ENCODE measurements at places on chromosomes 13 and 19.

GRCh38 chr13:80473695-80474094 is 132.8 kb upstream of the SPRY2 start:
- DNase-seq, result no peak

DNA sequence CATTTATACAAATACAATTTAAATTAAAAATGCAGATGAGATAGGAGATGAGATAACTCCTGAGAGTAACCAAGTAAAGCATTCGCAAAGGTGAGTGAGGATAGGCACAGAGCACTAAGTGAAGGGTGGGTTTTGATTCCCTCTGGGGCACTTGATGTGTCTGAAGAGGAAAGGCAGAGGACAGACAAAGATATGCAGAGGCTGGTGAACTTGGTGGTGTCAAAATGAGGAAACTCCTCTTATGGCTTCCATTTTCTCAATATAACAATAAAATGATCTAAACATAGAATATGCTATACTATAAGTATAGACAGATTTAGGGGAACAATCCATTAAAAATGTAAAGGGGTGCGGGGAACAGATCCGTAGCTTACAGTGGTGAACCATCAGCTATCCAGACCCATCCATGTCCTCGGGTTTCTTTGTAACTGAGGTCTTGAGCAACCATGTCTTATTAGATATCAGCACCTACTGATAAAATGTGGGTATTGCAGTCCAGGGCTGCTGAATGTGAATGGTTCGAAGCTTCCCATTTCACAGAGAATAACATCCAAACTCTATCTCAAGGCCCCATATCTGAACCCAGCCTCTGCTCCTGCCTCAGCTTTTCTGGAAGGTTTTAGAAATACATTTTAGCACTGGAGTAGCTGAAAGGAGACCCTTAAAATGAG is 73.9 kb upstream of the SLC10A2 start:
- no peak for DNase-seq

GRCh38 chr13:48977286-48977625 is 1.5 kb downstream of the FNDC3A start:
- DNase-seq, result no peak

GRCh38 chr19:39796000-39796498 is 17.4 kb downstream of the LEUTX start:
- no peak for DNase-seq

GRCh38 chr13:60331249-60332012 is 65.6 kb upstream of the TDRD3 start:
- no peak for DNase-seq

- no peak for DNase-seq
Observed at GRCh38 chr19:49366110-49366509, 2.4 kb downstream of the DKKL1 start.

DNA sequence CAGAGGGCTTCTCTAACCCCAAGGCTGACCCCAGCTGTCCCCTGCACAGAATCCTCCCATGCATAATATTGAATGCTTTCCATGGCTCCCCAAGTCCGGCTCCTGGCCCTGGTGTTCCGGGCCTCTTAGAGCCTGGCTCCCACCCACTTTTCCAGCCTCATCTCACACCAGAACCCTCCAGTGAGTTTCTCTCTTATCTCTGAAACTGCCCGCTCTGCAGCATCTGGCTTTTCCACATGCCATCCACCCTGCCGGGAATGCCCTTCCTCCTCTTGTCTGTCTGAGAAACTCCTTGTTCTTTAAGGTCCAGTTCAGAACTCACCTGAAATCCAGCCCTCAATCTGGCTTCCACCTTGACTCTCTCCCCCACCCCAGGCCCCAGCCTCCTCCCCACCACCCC is 6.8 kb downstream of the SYNGR4 start:
- DNase-seq, result no peak

DNA sequence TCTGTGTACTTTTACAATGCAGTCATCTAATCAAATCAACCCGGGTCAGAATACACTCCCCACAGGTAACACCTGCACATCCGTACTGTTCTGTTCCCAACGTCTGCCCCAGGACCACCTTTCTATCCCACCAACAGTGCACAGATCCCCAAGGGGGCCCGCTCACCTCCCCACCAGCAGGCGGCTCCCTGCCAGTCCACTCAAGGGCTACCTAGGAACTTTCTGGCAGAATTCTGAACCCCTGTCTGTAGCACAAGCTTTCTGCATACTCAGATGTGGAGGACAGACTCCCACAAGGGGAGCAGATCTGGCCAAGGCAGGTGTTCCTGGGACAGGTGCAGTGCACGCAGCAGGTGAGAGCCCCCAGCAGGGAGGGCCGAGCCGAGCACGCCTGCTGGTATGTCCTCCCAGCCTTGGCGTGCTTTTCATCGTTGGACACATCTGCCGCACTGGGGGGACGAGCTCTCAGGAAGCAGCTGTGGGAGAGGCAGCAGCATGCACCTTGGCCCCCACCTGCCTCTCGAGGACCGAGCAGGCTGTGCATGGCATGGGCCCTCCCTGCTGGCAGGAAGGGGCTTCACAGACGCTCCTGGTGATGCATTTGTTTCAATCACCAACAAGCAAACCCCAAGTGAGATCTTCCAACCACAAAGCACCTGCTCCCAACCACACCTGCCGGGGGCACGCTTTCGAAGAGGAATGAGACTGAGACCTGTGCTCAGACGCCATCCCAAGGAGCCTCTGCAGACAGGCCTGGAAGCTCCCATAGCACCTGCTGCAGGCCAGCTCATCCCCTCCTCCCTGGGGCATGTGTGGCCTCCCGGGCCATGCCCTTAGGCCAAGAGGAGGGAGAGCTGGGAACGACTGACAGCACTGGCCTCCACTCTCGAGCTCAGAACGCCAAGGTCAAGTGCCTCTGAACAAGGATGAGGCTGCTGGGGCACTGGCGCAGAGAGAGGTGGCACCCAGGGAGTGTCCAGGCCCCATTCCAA is 35.9 kb downstream of the RAB20 start:
- no peak for DNase-seq

DNA sequence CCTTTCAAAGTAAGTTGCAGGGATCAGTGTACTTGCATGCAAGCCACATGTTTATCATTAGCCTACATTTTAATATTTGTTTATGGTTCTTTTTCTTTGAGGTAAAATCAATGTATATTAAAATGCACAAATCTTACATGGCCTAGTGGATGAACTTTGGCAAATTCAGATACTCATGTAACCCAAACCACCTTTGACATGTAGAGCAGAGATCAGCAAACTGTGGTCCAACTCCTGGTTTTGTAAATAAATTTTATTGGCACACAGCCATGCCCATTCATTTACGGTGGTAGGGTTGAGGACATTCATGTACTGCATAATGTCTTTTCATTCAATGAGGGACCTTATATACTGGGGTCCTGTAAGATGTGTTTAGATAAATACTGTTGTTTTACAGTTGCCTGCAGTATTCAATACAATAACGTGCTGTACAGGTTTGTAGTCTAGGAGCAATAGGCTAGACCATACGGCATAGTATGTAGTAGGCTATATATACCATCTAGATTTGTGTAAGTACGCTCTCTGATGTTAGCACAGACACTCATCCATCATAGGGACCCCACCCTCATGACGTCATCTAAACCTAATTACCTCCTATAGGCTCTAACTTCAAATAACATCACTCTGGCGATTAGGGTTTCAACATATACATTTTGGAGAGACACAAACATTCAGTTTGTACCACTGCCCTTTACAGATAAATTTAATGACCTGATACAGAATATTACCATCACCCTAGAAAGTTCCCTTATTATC is 5.7 kb downstream of the NDFIP2 start:
- DNase-seq, result no peak

DNA sequence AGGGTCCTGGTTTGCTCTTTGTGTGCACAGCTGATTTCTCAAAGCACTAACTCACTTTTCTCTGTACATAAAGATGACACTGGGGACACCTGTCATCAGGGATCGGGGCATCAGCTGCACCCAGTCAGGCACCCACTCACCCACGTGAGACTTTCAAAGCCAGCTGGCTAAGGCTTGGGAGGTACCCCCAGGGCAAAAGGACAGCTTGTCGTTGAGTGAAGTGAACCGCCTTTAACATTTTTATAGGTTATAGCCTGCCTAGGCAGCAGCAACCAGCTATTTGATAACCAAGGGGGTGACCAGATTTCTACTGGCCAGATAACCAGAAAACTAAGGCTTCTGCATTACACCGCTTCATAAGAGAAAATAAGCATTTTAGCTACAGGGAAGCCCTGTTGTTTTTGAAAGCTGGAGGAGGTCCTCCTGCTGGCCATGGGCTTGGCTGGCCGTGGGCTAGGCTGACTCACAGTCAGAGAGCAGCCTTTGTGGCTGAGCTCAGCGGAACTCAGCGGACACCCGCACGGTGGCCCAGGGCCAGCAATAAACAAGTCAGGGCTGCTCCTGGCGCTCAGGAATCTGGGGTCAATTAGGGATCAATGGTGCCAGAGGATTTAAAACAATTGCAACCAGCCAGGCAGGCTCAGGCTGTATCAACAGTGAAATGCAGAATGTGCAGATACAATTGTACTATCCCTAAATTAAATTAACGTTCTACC is 57.1 kb downstream of the ALOX5AP start:
- peak; percentile 69 for DNase-seq

GRCh38 chr13:78780708-78781107 is 121.8 kb upstream of the OBI1 start:
- DNase-seq, result no peak

- DNase-seq, result no peak
Observed at GRCh38 chr19:19514215-19514657, 1.1 kb downstream of the TSSK6 start.

DNA sequence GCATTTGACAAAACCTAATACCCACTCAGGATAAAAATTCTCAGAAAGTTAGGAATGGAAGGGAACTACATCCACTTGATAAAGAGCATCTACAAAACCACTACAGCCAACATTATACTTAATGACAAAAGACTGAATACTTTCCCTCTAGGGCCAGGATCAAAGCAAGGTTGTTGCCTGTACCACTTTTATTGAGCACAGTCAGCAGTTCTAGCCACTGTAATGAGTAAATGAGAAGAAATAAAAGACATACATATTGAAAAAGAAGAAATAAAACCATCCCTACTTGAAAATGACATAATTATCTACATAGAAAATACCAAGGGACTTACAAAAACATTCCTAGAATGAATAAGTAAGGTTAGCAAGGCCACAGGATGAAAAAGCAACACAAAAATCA is 194.8 kb upstream of the ZNF507 start:
- DNase-seq, result no peak

GRCh38 chr13:99421758-99422585 is 79.3 kb upstream of the TM9SF2 start:
- DNase-seq, result no peak

DNA sequence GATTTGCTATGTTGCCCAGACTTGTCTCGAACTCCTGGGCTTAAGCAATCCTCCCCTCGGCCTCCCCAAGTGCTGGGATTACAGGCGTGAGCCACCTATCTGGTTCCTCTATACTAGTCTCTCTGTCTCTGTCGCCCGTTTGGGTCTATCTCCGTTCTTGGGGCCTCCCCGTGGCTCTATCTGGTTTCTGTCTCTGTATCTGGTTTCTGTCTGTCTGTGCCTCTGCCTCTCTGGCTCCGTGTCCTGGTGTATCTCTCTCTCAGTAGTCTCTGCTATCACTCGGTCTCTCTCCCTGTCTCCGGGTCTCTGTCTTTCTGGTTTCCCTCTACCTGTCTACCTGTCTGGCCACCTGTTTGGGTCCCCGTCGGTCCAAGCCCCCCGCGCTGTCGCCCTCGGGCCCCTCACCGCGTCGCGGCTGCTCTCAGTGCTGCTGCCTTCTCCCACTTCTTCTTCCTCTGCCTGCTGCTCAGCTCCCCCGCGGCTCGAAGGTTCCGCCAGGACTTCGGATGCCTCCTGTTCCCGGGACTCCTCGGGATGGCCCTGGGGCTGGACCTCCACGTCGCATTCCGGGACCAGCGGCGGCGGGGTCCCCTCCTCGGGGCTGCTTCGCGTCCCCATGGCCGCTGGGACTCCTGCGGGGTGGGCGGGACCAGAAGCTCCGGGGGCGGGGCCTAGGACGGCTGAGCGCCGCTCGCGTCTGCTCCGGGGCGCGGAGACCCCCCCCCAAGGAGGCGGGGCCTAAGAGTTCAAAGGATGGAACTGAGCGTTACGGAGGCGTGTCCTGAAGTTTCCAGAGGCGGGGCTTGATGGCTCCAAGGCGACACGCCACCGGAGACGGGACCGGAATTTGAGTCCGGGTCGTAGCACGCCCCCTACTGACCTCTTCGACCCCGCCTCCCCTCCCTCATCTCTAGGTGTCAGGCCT is 783 bp downstream of the PHLDB3 start:
- peak; percentile 100 for DNase-seq

- no peak for DNase-seq
Observed at GRCh38 chr19:13241231-13242104, 91.3 kb downstream of the IER2 start.

DNA sequence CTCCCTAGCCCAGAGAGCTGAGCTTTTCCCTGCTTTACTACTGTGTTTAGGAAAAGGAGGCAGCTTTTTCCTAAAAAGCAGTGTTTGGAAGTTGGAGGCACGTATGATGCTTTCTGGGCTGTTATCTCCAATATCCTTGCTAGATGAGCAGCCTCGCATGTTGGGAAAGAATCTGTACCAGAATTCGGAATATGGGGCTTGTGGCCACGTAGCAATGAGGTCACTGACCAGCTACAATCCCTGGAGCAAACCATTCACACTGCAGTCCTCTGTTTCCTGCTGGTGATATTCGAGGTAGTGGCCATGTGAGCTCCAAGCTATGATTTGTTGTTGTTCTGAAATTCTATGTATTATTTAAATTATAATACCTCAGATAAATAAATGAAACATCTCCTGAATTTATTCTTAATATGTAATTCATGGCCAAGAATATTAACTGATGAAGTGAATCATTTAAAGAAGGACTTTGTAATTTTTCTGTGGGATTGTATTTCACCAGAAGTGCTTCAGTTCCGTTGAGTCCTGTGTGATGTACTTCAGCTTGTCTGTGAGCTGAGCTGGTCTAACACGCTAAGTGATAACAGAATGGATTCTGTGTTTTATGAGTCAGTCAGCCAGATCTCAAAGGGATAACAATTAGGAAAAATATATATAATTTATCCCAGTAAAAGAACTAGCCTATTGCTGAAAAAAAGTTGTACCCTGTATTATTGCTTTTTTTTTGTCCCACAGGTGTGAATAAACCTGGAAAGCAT is 319.5 kb downstream of the SHISA2 start:
- DNase-seq, result no peak

All from nephron progenitor cell (in vitro differentiated cells).